ENCODE measurements at places on chromosomes 5 and 9. TPM values are rescaled to one million over a fixed set of nuclear protein-coding genes. Genes with fewer than 3 reads are reported as not detected.

DNA sequence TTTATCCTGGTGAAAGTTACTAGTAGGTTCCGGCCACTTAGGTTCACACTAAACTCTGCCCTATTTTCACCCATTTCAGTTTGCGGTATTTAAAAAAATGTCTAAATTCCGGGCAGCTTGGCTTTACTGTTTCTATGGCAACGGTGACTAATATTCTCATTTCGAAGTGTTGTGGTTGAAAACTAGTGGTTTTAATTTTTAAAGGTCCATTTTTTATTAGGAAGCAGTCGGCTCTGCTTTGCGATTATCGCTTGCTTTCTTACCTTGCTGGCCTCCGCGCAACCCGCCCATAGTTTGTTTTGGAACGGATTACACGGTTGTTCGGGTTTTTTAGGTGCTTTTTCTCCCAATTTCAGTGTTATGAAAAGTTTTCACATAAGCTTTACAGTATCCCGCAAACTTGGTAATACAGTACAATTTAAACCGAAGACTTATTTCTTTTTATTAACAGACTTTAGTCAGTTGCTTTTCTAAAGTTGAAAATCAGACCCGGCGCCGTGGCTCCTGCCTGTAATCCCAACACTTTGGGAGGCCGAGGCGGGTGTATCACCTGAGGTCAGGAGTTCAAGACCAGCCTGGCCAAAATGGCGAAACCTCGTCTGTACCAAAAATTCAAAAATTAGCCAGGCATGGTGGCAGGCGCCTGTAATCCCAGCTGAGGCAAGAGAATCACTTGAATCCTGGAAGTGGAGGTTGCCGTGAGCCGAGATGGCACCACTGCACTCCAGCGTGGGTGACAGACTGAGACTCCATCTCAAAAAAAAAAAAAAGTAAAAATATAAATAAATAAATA, 1.6 kb downstream of the KDM4C start:
- DNase-seq, result no peak

DNA sequence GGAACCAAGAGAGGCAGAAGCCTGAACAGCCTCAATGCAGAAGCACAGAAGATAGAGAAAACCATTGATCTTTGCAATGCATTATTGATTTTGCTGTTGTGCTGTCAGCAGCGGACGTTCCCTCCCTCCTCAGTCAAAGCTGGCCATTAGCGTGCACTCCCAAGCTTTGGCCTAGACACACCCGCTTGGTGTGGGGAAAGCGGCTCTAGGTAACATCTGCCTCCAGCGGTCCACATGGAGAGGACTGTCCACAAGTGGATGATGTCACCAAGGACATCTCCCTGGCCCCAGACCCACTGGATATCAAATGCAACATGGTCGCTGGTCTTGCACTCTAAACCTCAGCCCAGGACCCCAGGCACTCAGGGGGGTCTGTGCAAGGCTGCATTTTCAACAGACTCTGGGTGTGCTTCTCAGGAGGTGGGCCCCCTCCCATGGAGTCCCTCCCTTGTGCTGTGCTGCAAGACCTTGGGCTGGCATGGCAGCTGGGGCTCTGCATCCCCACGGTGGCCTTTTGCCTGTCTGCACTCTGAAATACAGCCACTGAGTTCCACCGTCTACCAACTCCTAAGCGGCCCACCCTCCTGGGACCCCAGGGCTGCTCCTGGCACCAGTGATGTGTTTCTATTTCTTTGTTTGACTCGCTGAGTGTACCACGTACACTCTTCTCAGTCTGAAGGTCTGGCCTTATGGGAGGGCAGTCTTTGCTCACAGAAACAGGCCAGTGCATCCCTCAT, 1.9 kb downstream of the SEMA4D start:
- peak; percentile 49 for DNase-seq

Gene CCL21
- 30.2 TPM for total RNA-seq

DNA sequence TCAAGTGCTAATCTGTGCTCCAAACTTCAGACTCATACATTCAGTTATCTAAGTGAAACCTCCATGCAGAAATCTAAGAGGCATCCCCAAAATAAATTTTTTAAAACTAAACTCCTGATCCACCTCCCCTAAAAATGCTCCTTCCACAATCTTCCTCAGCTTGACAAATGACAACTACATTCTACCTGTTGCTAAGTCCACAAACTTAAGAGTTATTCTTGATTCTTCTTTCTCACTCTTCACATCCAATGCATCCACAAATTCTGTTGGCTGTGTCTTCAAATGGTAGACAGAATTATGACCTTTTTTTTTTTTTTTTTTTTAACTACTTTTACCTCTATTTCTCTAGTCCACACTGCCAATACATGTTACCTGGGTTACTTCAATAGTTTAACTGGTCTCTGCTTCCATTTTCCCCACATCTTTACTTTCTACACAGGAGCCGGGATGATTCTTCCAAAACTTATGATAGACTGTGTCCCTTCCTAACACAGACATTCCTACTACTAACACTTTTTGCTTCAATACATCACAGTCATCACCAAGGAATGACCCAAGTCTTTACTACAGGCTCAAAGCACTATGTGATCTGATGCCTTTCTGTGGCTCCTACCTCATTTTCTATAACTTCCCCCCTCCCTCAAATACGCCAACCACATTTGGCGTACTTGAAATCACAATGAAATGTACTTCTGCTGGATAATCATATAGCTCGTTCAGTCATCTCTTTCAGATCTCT, 143.6 kb downstream of the PDE4D start:
- DNase-seq, result no peak

All from mucosa of gallbladder (tissue), 1 donor.